Stimulated activated CD4-positive, alpha-beta T cell treated with anti-CD3 and anti-CD28 coated beads, Interleukin-1b, Interleukin-23, amount 100 ng/mL, for 1 hour (primary cell): ENCODE measurements at places on chromosomes 3 and 15.

DNA sequence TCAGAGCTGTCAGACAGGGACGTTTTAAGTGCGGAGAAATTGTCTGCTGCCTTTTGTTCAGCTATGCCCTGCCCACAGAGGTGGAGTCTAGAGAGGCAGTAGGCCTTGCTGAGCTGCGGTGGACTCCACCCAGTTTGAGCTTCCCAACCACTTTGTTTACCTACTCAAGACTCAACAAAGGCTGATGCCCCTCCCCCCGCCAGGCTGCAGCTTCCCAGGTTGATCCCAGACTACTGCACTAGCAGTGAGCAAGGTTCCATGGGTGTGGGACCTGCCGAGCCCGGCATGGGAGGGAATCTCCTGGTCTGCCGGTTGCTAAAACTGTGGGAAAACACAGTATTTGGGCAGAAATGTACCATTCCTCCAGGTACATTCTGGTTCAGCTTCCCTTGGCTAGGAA is 282.1 kb downstream of the VGLL3 start:
- no peak for DNase-seq

DNA sequence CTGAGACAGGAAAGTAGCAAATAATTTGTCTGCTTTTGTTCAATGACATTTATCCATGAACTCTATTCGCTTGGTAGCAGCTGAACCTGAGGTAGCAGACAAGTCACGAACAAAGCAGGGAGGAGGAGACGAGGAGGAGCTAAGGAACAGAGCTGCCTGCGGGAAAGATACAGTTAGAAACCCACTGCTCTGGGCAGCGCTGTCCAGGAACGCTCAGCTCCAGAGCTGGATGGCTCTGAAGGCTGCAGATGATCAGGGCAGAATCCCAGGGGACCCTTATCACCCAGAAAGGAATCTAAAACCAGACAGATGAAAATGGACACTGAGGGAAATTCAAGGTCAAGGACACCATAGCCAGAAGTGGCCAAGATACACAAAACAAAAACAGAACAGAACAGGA is 257.8 kb downstream of the CD47 start:
- no peak for DNase-seq

- no peak for DNase-seq
These were observed 1072.0 kb downstream of the NSUN3 start for GRCh38 chr3:95134693-95135413.

- DNase-seq, result no peak
These were observed 1.9 kb downstream of the AEN start for GRCh38 chr15:88623061-88623460.

GRCh38 chr15:48001393-48002039 is 119.3 kb upstream of the SLC24A5 start:
- DNase-seq, result no peak

DNA sequence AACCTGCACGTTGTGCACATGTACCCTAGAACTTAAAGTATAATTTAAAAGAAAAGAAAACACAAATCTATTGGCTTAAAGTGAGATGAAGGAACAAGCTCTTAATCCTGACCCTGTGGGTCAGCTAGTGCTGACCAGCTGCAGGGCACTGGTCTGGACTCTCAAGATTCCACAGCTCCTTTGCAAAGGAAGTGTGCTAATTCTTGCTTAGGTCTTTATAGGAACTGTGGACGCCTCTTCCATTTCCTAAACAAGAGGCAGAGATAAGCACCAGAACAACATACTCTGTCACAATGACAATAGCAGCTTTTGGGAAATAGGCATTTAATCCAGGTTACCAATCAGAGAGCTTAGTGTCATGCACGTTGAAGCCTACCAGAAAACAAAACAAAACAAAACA is 166.1 kb downstream of the ISL2 start:
- no peak for DNase-seq

- no peak for DNase-seq
These were observed 15.2 kb downstream of the DAZL start for GRCh38 chr3:16589867-16590624.

- DNase-seq, result no peak
These were observed 792.3 kb downstream of the DIPK2A start for GRCh38 chr3:144763878-144764454.

DNA sequence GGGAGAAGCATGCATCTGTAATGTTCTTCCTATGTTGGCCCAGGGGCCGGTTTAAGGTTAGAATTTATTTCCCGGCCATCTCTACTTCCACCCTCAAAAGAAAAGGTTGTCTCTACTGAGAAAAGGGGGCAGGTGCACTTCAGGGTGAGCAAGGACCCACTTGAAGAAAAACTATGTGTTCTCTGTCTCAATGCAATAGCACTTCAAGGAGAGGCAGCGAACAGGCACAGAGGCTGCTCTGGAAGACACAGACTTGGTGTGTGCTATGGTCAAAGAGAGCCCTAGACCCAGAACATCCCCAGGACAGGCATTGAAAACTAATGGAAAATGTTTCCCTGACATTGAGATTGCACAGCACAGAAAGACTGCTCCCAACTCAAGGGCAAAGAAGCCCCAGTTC is 7.6 kb downstream of the MINDY4B start:
- no peak for DNase-seq

DNA sequence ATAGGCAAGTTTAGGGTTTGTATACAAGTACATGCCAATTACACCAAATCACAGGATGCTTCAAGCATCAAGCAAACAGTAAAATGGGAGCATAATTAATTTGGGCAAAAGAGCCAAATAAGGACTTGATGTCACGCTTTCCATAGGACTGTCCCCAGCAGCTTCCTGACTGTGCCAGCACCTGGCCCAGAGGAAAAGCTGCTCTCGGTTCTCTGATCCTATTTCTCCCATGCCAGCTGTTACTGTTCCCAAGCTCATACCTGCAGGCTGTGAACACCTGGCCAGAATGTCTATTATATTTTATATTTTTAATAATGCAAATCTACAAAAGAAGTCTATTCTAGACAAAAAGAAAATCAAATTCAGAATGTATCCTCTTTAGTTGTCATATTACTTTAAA is 12.2 kb downstream of the ZXDC start:
- DNase-seq, result no peak
